Colonic mucosa (tissue), 4 donors: ENCODE measurements at places on chromosomes 5 and 9.

- DNase-seq: no peak
- no peaks in the 10 kb centered on the region for H3K27me3 ChIP-seq
- H3K36me3 ChIP-seq: no peaks in the 10 kb centered on the region
- no peak overlapping the region for H3K4me3 ChIP-seq
Measured at GRCh38 chr9:123063177-123063598, 29.7 kb downstream of the GPR21 start.

DNA sequence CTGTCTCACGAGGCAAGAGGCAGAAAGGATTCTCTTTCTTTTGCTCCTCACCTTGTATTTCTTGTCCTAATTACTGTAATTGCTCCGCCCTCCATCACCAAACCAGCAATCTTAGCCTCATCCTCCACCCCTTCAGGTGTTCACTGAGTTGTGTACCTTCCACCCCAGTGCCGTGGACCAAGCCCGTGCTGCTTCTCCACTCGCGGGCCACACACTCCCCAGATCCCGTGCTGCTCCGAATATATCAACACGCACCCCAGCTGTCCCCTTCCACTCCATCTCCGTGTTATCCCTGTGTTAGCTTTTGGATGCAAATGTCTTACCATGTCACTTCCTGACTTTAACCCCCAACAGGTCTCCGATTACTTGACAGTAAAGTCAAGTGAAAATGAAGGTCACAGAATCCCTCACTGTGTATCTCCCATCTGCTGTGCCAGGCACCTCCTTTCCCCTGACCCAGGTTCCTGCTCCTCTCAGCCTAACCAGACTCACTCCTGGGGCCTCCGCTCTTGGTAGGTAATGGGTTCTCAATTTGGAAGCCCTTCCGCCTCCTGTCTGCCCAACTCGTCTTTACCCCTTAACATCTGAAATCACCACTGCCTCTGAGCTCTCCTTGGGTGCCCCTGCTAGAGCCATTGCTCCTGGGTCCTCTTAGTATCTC lies 320.2 kb downstream of the MED10 start:
- no peak overlapping the region for H3K27ac ChIP-seq
- no peaks in the 10 kb centered on the region for H3K36me3 ChIP-seq
- no peaks in the 10 kb centered on the region for H3K4me1 ChIP-seq
- H3K4me3 ChIP-seq: no peak overlapping the region
- no peaks in the 10 kb centered on the region for H3K27me3 ChIP-seq

GRCh38 chr9:92064711-92065110 lies 50.5 kb downstream of the SPTLC1 start:
- no peak for DNase-seq
- peaks cover 3% of the 10 kb centered on the region for H3K36me3 ChIP-seq
- no peaks in the 10 kb centered on the region for H3K27me3 ChIP-seq
- no peak overlapping the region for H3K27ac ChIP-seq
- no peak overlapping the region for H3K4me3 ChIP-seq

GRCh38 chr5:122701640-122702523 lies 73.0 kb upstream of the SNX2 start:
- no peak for DNase-seq
- H3K27me3 ChIP-seq: no peaks in the 10 kb centered on the region
- H3K36me3 ChIP-seq: no peaks in the 10 kb centered on the region
- no peak overlapping the region for H3K4me3 ChIP-seq
- no peaks in the 10 kb centered on the region for H3K4me1 ChIP-seq
- no peak overlapping the region for H3K27ac ChIP-seq

- H3K27me3 ChIP-seq: no peaks in the 10 kb centered on the region
- no peak overlapping the region for H3K4me3 ChIP-seq
- no peak overlapping the region for H3K27ac ChIP-seq
Measured at GRCh38 chr9:37617832-37618231, 25.4 kb upstream of the TOMM5 start.

DNA sequence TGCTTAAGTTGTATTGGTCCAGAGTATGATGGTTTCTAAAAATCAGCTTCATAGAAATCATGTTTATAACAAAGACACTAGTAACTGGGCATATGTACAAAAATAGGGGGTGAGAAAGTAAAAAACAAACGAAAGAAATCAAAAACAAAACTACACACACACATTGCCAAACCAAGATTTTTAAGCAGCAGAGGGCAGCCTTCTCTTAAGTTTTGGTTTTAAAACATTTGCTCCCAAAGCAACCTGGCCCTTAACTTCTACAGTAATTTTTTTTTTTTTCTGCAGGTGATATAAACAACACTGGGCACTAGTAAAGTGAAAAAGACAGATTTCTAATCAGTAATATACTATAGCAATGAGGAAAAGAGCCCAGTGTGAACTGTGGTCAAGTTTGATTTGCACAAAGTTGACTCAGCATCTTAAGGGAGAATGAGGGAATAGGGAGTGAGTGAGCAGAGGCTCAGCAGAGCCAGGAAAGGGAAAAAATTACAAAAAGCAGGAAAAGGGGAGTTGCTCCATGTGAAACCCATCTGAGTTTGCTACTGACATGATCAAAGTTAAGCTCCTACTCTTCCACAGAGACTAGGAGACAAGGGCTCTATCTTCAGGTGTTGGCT lies 13.4 kb upstream of the GAPT start:
- no peak overlapping the region for H3K27ac ChIP-seq
- DNase-seq: no peak
- H3K4me1 ChIP-seq: no peaks in the 10 kb centered on the region
- H3K27me3 ChIP-seq: no peaks in the 10 kb centered on the region
- H3K36me3 ChIP-seq: no peaks in the 10 kb centered on the region

GRCh38 chr9:97788763-97789663 lies 64.0 kb upstream of the FOXE1 start:
- no peaks in the 10 kb centered on the region for H3K27me3 ChIP-seq
- no peak overlapping the region for H3K27ac ChIP-seq
- no peaks in the 10 kb centered on the region for H3K36me3 ChIP-seq
- no peak overlapping the region for H3K4me3 ChIP-seq
- no peaks in the 10 kb centered on the region for H3K4me1 ChIP-seq
- no peak for DNase-seq

- no peak overlapping the region for H3K27ac ChIP-seq
- H3K36me3 ChIP-seq: no peaks in the 10 kb centered on the region
- no peak for DNase-seq
- H3K4me1 ChIP-seq: no peaks in the 10 kb centered on the region
Measured at GRCh38 chr9:92173318-92173717, 58.1 kb upstream of the SPTLC1 start.

GRCh38 chr9:128729302-128729701 lies 5.4 kb upstream of the ZDHHC12 start:
- no peak overlapping the region for H3K4me3 ChIP-seq
- no peaks in the 10 kb centered on the region for H3K27me3 ChIP-seq
- H3K27ac ChIP-seq: no peak overlapping the region
- H3K36me3 ChIP-seq: peaks cover 6% of the 10 kb centered on the region
- no peak for DNase-seq
- H3K4me1 ChIP-seq: no peaks in the 10 kb centered on the region

DNA sequence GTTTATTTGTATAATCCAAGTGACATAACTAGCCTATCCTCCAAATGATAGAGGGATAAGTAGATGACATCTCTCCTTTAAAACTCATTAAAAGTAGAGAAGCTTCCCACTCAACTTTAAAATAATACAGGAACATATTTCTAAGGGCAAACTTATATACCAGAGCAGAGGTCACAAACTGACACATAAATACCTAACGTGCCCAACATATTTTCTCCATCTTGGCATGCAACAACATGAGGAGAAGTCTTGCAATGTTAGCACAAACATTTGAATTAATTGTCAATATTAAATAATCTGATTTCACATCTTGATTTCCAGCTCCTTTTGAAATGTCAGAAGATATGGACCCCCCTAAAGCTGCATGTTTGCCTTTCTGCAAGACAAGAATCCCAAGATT lies 335.0 kb downstream of the DEPDC1B start:
- no peaks in the 10 kb centered on the region for H3K27me3 ChIP-seq
- no peaks in the 10 kb centered on the region for H3K4me1 ChIP-seq
